Body of pancreas (tissue), 4 donors: ENCODE measurements at places on chromosomes 1 and 21. TPM values are rescaled to one million over a fixed set of nuclear protein-coding genes. Genes with fewer than 3 reads are reported as not detected.
A peak's percentile ranks its signal among the peaks of the same experiment; 100 is the strongest.

DNA sequence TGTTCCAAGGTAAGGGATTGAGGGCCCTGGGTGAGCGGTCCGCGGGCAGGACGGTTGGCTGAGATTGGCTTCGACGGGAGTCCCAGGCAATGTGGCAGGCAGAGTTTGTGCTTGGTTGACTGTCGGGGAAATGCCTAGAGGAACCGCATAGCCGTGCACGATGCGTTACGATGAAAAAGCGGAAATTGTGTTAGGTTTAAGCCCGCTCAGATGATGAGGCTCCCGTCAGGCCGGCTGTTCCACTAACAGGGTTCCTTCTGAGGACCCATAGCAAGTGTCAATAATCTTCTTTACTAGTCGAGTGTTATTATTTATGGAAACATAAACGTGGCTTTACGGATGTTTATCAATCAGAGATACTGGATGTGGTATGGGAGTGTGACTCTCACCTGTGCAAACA lies 117.8 kb upstream of the COL6A1 start:
- H3K4me3 ChIP-seq = no peak overlapping the region
- DNase-seq = no peak
- no peaks in the 10 kb centered on the region for H3K4me1 ChIP-seq
- no peaks in the 10 kb centered on the region for H3K36me3 ChIP-seq
- H3K27ac ChIP-seq = no peak overlapping the region

GRCh38 chr21:17925000-17925610 lies 105.9 kb upstream of the C21orf91 start:
- H3K4me3 ChIP-seq = no peak overlapping the region
- H3K4me1 ChIP-seq = no peaks in the 10 kb centered on the region
- no peaks in the 10 kb centered on the region for H3K27me3 ChIP-seq
- H3K27ac ChIP-seq = no peak overlapping the region
- no peaks in the 10 kb centered on the region for H3K36me3 ChIP-seq
- DNase-seq = peak; percentile 65

DNA sequence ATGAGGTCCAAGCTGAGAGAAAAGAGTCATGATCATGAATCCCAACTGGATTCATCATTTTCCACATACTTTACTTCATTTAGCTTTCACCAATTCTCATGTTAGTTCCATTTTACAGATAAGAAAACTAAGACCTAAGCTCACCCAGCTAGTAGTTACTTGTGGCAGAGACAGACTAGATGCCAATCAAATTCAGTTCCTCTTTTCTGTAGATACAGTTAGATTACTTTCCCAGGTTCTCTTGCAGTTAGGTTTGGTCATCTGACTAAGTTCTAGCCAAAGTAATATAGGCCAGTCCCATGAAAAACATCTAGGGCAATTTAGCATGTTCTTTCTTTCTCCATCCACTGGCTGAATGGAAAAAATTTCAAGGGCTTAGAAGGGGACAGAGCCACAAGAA lies 8.9 kb upstream of the KCND3 start:
- no peak for DNase-seq
- H3K4me3 ChIP-seq = no peak overlapping the region
- no peak overlapping the region for H3K27ac ChIP-seq
- no peaks in the 10 kb centered on the region for H3K27me3 ChIP-seq

DNA sequence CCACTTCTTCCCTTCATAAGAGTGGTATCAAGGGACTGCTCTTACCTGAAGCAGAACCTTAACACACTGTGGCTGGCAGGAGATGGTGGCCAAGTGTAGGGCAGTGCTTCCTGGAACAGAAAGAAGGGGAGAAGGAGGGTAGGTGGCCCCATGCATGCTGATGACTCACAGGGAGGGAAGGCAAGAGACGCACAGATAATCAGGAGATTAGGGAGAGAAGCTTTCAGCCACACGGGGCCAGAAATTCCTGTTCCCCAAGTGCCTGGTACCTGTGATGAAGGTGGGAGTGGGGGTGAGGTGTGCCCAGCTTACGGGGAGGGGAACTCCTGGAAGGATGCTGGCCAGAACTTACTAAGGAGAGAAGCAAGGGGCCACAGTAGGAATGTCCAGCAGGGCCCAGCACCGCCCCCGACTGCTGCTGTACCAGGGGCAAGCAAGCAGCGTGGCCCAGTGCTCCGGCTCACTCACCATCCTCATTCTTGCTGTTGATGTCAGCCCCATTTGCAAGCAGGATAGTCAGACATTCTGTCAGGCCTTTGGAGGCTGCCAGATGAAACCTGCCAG lies 7.7 kb downstream of the ANKRD35 start:
- no peaks in the 10 kb centered on the region for H3K36me3 ChIP-seq
- no peaks in the 10 kb centered on the region for H3K27me3 ChIP-seq
- H3K4me1 ChIP-seq = no peaks in the 10 kb centered on the region
- no peak overlapping the region for H3K4me3 ChIP-seq

DNA sequence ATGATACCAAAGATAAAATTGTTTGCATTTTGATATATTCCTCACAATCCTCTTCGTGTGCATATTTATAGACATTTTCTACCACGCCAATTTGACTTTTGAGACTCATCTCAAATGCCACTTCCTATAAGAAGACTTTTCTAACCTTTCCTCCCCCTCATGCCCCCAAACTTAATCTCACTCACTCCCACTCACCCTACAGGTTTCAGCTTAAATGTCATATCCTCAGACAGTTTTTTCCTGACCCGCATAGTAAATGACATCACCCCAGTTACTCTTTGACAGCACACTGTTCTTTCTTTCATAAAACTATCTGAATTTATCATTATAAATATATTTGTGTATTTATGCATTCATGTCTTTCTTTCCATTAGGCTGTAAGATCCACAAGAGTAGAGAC lies 29.6 kb upstream of the RGS8 start:
- no peaks in the 10 kb centered on the region for H3K36me3 ChIP-seq
- DNase-seq = no peak
- H3K27ac ChIP-seq = no peak overlapping the region
- no peak overlapping the region for H3K4me3 ChIP-seq
- no peaks in the 10 kb centered on the region for H3K27me3 ChIP-seq

DNA sequence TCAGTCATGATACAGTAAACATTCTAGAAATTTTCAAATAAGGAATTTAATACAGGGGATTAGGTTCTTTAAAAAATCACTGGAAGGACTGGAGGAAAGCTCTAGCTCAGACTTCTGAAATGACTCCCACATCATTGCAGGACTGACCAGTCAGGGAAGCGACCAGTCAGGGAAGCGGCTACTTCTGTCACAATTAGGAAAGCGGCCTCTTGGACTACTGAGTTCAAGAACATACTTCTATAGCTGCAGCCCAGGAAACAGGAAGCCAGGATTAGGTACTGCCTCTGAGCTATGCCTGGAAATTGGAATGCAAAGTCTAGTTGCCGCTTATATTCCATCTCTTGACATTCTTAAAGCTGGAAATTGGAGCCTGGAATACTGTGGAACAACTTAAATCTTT lies 45.5 kb downstream of the USP25 start:
- peaks cover 8% of the 10 kb centered on the region for H3K4me1 ChIP-seq
- no peak overlapping the region for H3K4me3 ChIP-seq
- no peaks in the 10 kb centered on the region for H3K36me3 ChIP-seq
- no peak overlapping the region for H3K27ac ChIP-seq

DNA sequence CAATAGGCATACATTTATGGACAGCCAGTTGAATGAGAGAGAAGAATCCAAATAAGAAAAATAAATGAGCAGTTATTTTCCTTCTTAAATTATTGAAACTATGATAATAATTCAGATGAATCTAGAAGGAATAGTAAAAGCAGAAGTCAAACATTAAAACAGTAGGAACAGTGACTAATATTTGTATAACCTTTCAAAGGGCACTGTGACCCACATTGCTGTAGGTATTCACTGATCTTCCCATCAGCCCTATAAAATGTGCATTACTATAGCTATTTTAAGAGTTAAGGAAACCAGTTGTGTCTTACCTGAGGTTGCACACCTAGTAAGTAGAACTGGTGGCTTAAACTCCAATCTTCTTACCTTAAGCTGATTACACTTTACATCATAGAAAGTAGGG lies 102.8 kb upstream of the ARTN start:
- H3K4me1 ChIP-seq = no peaks in the 10 kb centered on the region
- no peak for DNase-seq
- no peaks in the 10 kb centered on the region for H3K36me3 ChIP-seq
- no peak overlapping the region for H3K27ac ChIP-seq
- no peaks in the 10 kb centered on the region for H3K27me3 ChIP-seq
- no peak overlapping the region for H3K4me3 ChIP-seq

- H3K36me3 ChIP-seq = no peaks in the 10 kb centered on the region
- H3K4me3 ChIP-seq = no peak overlapping the region
- no peaks in the 10 kb centered on the region for H3K4me1 ChIP-seq
- H3K27ac ChIP-seq = no peak overlapping the region
- DNase-seq = no peak
Measured at GRCh38 chr1:22321917-22322316, 129.7 kb upstream of the ZBTB40 start.

GRCh38 chr1:58755468-58755872 lies 28.4 kb downstream of the JUN start:
- DNase-seq = peak; percentile 47
- peak overlapping the region; percentile 42 for H3K27ac ChIP-seq
- H3K4me3 ChIP-seq = no peak overlapping the region
- H3K4me1 ChIP-seq = peaks cover 33% of the 10 kb centered on the region

GRCh38 chr1:55423376-55423775 lies 208.2 kb upstream of the USP24 start:
- no peaks in the 10 kb centered on the region for H3K27me3 ChIP-seq
- H3K27ac ChIP-seq = no peak overlapping the region
- H3K4me3 ChIP-seq = no peak overlapping the region

DNA sequence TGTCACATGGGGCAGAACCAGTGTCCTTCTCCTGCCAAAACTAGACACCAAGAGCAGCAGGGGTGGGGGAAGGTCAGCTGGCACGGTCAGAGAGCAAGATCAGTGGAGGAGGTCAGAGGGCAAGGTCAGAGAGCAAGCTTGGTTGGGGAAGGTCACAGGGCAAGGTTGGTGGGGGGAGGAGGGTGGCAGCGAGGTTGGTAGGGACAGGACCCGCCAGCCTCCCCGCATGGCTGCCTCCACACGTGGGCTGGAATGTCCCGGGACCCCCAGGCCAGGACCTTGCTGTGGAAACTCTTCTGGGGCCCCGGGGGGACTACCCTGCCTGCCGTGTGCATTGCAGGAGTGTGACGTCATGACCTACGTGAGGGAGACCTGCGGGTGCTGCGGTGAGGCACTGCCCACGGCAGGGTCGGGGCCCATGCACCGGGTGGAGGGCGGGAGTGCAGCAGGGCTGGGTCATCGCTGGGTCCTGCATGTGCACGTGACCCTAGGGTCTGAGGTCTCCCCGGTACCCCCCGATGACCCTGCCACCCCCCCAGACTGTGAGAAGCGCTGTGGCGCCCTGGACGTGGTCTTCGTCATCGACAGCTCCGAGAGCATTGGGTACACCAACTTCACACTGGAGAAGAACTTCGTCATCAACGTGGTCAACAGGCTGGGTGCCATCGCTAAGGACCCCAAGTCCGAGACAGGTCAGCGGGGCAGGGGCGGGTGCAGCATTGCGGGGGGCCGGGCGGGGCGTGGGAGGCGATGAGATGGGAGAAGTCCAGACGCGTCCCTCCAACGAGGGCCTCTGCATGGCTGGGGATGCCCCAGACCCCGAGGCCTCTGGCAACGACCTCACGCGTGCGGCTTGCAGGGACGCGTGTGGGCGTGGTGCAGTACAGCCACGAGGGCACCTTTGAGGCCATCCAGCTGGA lies 27.3 kb downstream of the COL6A2 start:
- peak; percentile 3 for DNase-seq
- no peak overlapping the region for H3K4me3 ChIP-seq
- no peaks in the 10 kb centered on the region for H3K36me3 ChIP-seq
- no peaks in the 10 kb centered on the region for H3K4me1 ChIP-seq
- H3K27ac ChIP-seq = no peak overlapping the region

GRCh38 chr1:6416295-6416656 lies 3.4 kb downstream of the HES2 start:
- no peaks in the 10 kb centered on the region for H3K36me3 ChIP-seq
- H3K4me3 ChIP-seq = no peak overlapping the region
- DNase-seq = no peak
- H3K27me3 ChIP-seq = peaks cover 38% of the 10 kb centered on the region

DNA sequence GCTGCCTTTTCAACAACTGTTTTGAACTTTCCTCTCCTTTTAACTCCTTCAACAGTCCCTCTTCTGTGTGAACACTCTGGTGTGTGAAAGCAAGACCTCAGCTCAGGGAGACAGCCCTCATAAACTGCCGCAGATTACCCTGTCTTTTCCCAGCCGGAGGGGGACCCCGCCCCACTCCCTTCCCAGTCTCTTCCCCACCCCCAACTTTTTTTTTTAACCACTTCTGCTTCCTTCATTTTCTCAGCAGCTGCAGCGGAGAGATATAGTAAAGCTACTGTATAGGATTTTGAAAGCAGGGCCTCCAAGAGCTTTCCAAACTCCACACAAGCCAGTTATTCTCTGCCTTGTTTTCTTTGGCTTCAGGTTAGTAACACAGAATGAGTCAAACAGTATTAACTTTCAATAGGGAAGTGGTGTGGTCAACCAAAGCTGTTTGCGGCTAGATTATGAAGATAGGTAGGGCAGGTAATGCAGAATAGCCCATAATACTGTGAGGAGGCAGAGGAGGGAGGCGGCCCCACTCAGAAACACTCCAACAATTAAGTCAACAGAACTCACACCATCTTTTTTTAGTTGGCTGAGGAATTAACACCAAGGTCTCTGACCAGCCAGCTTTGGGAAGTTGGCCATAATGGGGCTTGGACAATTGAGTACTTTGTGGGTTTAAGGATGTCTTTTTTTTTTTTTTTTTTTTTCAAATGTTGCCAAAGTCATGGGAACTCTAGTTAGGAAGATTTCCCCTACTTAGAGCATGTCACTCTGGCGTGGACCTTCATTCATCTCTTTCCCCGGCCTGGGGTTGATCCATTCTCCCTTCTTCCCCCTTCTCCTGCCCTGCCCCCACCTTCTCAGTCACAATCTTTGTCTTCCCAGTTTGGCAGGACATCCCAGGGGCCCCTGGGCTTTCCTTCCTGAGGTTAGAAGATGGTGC lies 177.0 kb downstream of the CLIC6 start:
- peak; percentile 28 for DNase-seq
- H3K4me3 ChIP-seq = no peak overlapping the region

The LAD1 gene
- total RNA-seq = 54.7 TPM

The PGBD5 gene
- 2.6 TPM for total RNA-seq

The AGPAT3 gene
- 21.8 TPM for total RNA-seq

The PRDM16 gene
- total RNA-seq = 15.2 TPM

The LRRC38 gene
- not detected for total RNA-seq

The LRRC3 gene
- total RNA-seq = 0.33 TPM

The KIF17 gene
- total RNA-seq = 1.8 TPM
